ENCODE measurements at places on chromosomes 3 and 15.

DNA sequence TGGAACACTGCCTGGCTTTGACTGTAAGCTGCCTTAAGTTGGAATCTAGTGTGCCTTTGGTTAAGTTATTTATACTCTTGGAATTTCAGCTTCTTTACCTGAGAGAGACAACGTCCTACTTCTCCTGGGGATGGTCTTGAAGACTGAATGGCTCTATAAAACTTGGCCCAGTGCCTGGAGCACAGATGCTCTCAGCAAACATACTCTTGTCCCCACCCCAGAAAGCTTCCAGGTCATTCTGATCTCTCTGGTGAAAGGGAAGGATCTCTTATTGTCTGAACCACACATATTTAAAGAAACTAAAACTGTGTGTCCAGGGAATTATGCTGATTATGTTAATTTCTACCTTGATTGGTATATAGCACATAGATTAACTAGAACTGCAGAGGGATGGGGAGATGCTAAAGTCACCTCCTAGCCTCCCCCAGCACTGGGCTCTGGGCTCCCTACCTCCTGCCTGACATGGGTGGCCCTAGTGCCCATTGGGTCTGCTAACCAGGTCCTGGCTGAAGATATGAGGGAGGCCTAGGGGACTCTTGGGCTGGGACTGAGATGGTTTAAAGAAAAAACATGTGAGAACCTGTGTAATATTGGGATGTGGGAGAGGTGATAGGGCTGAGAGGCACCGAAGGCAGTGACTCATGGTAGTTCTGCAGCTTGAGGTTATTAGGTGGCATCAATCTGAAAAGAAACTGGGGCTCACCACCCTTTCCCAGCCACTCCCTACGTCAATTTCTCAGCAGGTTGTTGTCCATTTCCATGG lies 171.0 kb downstream of the RPLP1 start:
- DNase-seq, result no peak

DNA sequence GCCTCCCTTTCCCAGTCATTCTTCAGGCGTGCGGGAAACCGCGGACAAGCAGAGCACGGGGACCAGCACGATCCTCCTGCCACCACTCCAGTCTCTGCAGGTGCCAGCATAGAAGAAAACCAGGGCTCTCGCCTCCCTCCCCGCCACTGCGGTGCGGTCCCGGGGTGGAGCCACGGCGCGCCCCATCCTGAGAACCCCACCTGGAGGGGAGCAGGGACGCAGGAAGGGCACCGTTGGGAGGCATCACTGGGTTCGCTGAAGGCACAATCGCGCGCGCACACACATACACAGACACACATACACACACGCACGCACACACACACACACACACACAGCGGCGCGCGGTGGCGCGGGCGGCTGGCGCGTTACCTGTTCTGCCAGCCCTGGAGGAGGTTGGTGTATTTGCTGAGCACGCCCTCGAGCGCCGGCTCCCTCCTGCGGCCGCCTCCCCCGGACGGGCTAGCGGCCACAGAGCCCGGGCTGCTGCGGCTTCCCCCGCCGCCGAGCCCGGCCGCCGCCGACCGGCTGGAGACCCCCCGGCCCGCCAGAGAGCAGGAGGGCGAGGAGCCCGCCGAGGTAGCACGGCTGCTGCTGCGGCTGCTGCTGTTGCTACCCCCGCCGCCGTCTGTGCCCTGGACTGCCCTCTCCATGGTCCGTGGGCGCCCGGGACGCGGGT lies 394 bp downstream of the OSBPL10 start:
- peak; percentile 65 for DNase-seq

DNA sequence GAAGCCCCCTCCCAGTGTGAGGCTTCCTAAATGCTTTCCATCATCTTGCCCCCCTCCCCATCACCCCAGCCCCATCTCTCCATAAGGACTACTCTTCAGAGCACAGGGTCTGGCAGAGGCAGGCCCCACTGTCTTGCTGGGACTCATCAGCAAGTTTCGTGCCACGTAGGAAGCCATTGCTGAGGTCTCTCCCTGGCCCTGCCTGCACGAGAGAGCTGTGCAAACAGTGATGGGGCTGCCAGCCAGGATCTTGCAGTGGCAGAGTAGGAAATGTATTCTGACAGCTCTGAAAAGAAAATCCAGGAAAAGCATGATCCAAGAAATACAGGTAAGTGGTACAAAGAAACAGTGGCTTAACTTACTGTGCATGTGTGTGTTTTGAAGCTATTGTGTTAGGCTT lies 22.6 kb downstream of the ISL2 start:
- DNase-seq, result no peak

GRCh38 chr15:37204692-37205091 lies 104.3 kb upstream of the MEIS2 start:
- DNase-seq, result no peak

GRCh38 chr3:32460031-32460749 lies 42.5 kb downstream of the CMTM6 start:
- DNase-seq, result peak; percentile 84

- DNase-seq, result no peak
Observed at GRCh38 chr3:72298201-72299152, 513.5 kb upstream of the PROK2 start.

GRCh38 chr3:106124818-106125217 lies 256.0 kb upstream of the CBLB start:
- no peak for DNase-seq

GRCh38 chr3:11632564-11632963 lies 11.2 kb downstream of the VGLL4 start:
- no peak for DNase-seq

GRCh38 chr3:196073255-196073753 lies 8.6 kb downstream of the TFRC start:
- DNase-seq, result peak; percentile 77

GRCh38 chr15:63523306-63523990 lies 19.1 kb downstream of the USP3 start:
- DNase-seq, result no peak

DNA sequence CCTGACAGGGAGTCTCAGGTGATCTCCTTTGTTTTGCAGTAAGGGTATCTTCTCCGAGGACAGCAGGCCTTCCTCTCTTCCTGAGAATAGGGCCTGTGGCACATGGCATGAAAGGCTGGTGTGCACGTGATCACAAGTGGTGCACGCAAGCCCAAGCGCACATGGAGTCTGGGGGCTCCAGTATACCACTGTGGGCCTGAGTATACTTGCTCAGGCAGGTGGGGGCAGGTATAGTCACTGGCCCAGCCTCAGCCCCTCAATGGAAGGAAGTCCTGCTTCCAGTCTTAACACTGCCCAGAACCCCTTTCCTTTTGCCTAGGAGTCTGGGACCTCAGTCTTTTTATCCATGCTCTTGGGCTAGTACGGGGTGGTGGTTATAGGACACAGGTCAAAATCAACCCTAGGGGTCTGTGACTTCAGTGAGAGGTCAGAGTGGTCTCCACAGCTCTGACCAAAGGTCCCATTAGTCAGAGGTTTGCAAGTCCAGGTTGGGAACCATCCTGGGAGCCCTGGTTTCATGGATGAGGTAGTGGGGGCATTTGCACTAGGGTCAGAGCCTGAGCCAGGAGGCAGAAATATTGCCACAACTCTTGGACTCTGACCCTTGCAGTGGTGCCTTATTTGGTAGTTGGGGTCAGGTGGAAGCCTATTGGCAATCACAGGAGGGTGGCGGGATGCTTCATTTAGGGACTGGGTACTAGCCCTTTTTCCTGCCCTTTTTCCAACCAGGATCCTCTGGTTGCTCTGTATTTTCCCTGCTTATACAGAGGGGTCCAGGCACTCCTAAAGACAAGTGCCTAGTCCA lies 823 bp upstream of the CCDC71 start:
- DNase-seq, result no peak

DNA sequence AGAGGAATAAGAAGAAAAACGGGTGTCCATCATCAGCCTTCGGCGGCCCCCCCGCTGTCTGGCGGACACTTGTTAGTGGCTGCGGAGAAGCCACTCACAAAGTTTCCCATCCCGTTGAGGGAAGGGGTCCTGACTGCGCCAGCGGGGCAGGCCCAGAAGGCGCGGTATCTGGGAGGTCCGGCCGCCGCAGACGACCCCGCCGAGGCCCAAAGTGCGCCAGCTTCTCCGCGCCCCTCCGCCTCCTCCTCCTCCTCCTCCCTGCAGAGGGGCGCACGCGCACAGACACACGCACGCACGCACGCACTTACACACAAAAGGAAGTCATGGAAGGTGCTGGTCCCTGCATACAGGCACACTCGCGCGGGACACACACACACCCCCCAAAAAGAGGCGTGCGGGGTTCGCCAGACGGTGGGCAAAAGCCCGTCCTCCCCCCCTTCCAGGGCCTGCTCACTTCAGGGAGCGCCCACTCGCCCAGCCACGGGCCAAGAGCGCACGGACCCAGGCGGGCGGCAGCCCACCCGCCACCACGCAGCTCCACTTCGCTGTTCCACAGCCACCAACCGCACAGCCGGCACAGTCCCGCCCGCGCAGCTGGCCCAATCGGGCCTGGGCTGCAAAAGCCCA lies 18.0 kb downstream of the ZNF148 start:
- no peak for DNase-seq

- DNase-seq, result no peak
Observed at GRCh38 chr3:156576651-156577348, 21.9 kb upstream of the SSR3 start.

GRCh38 chr3:126512916-126513650 lies 4.5 kb downstream of the UROC1 start:
- no peak for DNase-seq

DNA sequence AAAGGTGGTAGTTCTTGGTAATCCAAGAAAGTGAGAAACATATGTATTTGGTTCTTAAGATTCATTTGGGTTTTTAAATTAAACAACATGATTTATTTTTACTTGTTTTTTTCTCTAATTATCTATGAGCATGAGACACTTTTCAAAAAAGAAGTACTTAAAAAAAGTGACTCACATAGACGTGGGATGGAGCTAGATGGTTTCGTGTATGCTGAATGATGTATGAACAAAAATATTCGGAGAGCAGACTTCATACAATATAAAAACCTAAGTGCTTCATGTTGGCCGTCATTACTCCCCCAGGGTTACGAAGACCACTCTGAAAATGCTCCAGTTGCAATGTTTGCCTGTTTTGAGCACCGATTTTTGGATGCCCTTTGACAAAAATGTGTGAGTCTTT lies 90.9 kb downstream of the RORA start:
- DNase-seq, result no peak

DNA sequence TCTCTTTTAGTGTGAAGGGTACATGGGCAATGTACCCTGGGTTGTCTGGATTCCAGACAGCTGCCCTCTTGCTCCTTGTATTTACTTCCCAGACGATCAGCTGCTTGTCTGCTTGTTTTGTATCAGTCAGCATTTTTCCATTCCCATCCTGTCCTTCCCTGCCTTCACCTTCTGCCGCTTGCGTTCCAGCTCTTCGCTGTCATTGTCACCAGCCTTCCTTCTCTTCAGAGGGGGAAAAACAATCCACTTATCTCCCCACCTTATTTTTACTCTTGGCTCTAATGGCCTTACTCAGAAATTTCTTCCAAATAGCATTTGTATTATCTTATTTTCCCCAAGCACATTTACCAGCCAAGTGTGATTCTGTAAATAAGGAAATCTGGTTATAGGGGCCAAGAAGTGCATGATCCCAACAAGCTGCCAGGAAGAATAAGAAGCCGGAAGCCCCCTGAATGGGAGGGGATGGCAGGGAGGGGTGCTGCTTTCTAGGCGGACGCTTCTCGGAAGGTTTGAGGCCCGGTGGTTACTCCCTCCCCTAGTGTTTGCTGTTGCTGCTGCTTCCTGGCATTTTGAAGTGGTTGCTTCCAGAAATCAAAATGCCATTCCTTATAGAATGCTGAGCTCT lies 497.6 kb downstream of the NTRK3 start:
- no peak for DNase-seq

GRCh38 chr3:52531860-52532516 lies 1.7 kb downstream of the NT5DC2 start:
- no peak for DNase-seq

- DNase-seq, result no peak
Observed at GRCh38 chr3:112881891-112882290, 35.2 kb upstream of the CD200R1L start.

DNA sequence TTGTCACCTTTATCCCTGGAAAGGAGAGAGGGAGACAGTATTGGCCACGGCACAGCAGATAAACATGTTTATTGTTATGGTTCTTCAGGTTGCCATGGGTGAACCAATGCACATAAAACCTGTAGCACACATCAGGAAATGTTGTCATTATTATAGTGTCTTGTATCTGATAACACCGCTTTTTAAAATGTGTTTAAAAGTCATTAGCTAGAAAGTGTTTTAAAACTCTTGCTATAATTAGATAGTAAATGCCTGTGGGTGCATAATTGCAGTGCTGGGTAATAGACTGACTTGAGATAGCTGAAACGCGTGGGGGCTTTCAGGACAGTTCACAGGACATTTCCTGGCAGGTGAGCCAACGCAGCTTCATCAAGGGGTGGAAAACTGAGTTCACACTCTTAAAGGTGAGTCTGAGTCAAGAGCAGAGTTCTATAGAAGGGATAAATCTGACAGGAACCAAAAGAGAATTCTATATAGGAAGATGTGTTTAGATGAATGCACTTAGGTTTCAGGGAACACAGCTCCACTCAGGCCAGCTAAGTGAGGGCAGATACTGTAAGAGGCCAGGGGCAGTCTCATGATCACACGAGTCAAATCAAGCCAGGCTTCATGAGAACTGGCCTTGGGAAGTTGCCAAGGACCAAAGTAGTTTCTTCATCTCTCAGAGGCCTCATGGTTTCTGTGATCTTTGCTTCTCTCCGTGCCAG lies 35.6 kb upstream of the PPP4R2 start:
- no peak for DNase-seq

DNA sequence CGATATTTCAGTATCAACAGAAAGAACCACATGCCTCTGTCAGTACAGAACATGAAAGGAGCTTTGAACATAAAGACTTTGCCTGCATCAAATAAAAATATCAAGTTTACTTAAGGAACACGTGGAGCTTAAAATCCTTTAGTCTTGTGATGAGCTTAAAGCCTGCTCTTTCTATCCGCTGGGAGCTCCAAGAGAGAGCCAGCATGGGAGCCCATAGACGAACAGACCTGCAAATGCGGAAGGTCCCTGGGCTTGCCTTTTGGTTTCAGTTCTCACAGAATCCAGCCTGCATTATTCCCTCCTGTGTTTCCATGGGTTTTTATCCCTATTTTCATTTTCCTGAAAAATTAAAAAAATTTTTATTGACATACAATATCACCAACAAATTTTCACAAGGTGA lies 530.6 kb upstream of the RGMA start:
- no peak for DNase-seq

- DNase-seq, result no peak
Observed at GRCh38 chr3:127037418-127037841, 54.5 kb downstream of the PLXNA1 start.

- no peak for DNase-seq
Observed at GRCh38 chr3:124116906-124117305, 125.0 kb upstream of the ROPN1 start.

- no peak for DNase-seq
Observed at GRCh38 chr15:60649845-60650548, 171.1 kb upstream of the ICE2 start.

GRCh38 chr3:50347187-50347813 lies 1.8 kb upstream of the ZMYND10 start:
- peak; percentile 50 for DNase-seq

GRCh38 chr3:186960347-186960746 lies 30.0 kb downstream of the ST6GAL1 start:
- no peak for DNase-seq

GRCh38 chr3:134847349-134847748 lies 52.3 kb downstream of the EPHB1 start:
- DNase-seq, result no peak

- DNase-seq, result no peak
Observed at GRCh38 chr3:136690599-136690998, 61.6 kb downstream of the STAG1 start.

Measured in NCI-H345 (cell line).